ENCODE measurements at places on chromosomes 11 and 22. TPM values are rescaled to one million over a fixed set of nuclear protein-coding genes. Genes with fewer than 3 reads are reported as not detected.

KCNE3 gene
- 30.0 TPM for polyA plus RNA-seq

DNA sequence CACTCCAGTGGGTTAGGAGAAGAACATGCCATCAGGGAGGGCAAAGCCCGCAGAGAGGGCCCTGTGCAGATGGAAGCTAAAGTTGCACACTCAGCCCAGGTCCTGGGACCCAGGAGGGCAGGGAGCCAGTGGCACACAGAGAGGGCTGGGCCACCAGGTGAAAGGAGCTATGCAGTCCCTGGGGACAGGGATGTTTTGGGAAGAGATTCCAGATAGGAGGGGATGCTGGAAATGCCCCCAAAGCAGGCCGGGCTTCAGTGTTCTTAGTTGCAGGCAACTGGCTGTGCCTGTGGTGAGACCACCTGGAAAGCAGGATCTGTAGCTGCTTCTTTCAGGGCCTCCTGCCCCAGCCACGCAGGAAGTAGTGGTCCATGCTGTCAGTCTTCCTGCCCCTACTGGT is 19.6 kb downstream of the ANKK1 start:
- no peak for DNase-seq

- DNase-seq = peak; percentile 48
Observed at GRCh38 chr22:45863981-45864751, 112.8 kb downstream of the WNT7B start.

GRCh38 chr22:35102663-35103062 is 36.7 kb downstream of the ISX start:
- DNase-seq = peak; percentile 85

DNA sequence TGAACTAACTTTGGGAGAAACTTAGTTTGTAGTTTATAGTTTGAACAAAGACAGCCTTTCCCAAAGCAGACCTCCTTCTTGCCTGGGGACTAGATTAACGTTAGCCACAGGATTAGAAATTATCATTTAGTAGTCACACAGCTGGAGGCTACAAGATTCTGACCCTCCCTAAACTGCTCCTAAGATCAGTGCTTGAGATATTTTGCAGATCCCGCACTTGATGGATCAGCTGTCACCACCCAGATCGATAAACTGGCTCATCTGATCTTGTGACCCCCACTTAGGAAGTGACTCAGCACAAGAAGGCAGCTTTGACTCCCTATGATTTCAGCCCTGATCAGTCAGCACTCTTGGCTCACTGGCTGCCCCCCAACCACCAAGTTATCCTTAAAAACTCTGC is 1.6 kb downstream of the SLC22A24 start:
- no peak for DNase-seq

- no peak for DNase-seq
Observed at GRCh38 chr11:88012456-88012855, 162.8 kb downstream of the RAB38 start.

GRCh38 chr11:18100926-18101656 is 4.8 kb downstream of the SAAL1 start:
- DNase-seq = no peak

TSGA10IP gene
- polyA plus RNA-seq = 0.07 TPM
